AG20443 (cell line): ENCODE measurements at places on chromosomes 6 and 20.

- no peak for DNase-seq
Observed at GRCh38 chr6:49939993-49940498, 23.9 kb downstream of the DEFB114 start.

DNA sequence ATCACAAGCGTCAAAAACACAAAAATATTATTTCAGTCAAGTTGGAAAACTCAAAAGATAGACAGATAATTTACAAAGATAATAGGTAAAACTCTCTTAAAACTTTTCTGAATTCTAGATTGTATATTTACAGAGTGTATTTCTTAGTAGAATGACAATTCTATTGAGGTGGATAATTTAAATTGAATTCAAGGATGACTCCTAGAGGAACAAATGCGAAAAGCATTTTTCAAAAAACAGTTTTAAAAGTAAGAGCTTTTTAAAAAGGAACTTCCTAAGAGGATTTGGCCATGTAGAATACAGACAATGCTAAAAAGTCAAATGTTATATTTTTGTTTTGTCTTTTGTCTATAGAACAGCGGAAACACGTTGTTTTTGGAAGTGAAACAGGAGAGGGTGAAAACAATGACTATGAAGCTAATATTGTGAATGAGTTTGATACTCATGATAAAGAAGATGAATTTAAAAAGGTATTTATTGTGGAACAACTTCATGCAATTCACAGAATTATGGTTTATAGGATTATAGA lies 90.1 kb downstream of the DNAH8 start:
- no peak for DNase-seq

DNA sequence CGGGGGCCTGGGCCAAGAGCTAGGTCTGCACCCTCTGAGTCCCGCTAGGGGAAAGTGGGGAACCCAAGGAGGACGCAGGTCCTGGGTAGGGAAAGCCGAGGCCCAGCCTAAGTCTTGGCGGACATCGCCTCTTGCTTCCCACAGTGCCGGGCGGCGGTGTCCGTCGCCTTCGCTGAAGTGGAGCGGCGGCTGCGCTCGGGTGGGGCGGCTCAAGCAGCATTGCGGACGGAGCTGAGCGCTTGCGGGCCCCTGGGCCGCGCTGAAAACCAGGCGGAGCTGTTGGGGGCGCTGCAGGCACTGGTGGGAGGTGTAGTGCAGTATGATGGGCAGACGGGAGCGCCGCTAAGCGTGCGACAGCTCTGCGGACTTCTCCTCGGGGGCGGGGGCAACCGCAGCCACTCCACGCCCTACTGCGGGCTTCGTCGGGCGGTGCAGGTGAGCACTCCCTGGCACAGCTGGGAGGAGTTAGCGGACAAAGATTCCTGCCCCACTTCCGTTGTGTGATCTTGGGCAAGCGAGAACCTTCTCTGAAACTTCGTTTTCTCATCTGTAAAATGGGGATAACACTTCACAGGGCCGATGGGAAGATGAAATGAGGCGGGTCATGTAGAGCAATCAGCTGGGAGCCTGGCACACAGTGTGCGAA lies 4.2 kb downstream of the PRSS16 start:
- DNase-seq, result peak; percentile 72

GRCh38 chr6:158686311-158686710 lies 36.5 kb downstream of the SYTL3 start:
- no peak for DNase-seq

- DNase-seq, result no peak
Observed at GRCh38 chr6:116450769-116451740, 10.1 kb upstream of the CALHM6 start.

- DNase-seq, result peak; percentile 81
Observed at GRCh38 chr20:46117704-46118467, at the start of gene CD40. Gene CD40, plus strand, starts transcription at chr20:46118314. Its CDS starts 30 bp downstream, at chr20:46118344.

DNA sequence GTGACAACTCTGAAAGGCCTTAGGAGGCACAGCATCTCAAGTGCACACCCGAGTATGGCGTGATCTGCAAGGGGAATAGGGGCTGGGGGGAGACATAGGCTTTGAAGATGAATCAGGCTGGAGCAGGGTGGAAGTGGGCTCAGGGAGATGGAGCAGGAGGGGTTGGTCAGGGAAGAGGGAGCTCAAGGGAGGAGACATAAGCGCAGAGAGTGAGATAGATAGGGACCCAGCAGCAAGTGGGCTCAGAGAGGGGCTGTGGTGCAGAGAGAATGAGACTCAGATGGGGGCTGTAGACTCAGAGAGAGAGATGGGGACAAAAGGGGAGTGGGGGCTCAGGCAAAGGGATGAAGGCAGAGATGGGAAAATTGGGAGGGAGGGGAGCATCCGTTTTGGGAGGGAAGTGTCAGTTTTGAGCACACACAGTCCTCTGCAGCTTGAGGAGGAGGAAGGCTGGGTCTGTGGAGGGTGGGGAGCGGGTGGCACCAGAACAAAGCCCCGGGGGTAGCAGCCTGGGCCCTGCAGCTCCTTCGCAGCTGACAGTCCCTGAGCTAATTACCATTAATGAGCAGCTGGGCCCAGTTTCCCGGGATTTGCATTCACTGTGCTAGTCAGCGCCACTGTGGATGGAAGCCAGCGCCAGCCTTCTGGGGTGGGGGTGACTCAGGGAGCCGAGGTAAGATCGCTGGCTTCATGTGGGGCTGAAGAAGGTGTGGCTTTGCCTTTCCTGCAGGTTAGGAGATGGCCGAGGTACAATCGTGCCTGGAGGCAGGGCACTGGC lies 18.7 kb downstream of the SRXN1 start:
- no peak for DNase-seq

DNA sequence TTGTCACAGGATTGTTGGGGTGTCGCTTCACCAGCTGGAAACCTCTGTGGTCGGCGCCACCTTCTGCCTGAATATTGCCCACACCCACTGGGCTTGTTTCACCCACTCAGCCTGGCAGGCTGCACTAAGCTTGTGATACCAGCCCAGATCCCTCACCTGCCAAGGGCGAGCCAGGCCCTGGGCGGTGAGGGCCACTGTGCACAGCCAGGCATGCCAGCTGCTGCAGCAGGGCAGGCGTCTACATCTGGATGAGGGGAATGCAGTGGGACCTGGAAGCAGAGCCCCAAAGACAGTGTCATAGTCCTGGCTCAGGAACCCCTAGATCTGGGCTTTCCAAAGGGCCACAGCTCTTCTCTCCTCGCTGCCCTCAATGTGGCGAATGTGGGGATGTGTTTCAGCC lies 1307.5 kb downstream of the GRIK2 start:
- no peak for DNase-seq

DNA sequence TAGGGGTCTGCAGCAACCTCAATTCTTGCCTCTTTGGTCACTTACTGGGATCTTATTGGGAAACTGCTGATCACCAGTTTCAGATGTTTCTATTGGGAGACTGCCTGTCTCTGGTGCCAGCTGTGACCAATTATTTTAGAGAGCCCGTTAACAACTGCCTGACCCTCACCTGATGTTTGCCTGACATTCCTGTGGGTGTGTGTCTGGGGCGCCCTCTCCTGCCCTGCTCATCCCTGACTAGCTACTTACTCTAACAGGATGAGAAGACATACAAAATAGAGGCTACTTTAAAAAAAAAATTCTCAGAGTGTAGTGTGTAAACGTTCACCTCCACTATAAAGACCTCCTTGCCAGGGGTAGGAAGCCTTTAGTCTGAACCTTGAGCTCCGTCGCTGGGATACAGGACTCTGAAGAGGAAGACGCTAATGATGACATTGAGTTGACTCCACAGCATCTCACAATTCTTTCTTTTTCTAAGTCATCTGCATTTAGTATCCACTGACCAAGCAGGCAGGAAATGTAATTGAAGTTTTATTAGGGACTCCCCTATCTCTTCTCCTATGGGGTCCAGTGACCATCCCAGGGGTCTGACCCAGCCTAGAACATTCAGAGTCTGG lies 54.6 kb upstream of the DDR1 start:
- no peak for DNase-seq

DNA sequence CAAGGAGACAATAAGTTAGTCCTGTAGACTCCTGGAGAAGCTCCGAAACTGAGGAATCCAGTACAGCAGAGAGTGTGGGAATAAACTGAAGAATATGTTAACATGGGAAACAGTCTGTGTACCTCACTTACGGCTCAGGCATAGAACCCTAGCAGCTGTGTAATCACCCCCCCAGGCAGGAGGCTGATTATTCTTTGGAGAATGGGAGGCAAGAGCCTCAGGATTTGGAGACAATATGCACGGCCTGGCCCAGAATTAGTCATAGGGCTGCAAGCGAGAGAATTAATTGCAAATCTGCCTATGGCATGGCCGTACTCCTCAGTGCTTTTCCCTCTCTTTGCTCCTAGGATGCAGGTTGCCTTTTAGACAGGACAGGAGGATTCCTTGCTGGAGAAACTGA lies 27.5 kb upstream of the FYN start:
- DNase-seq, result no peak

DNA sequence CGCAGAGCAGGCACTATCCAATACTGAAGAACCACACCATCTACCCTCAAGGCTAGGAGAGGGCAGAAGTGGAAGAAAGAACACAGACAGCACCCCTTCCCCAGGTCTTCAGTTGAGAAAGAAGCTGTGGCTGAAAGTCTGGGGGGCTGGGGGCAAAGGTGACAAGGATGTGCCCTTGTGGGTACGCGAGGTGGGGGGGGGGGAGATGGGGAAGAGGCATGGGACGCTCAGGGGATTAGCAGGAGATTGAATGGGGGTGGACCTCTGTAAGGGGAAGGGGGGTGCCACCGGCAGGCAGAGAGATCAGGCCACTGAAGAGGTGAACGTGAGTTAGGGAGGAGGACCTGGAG lies 1.1 kb downstream of the B4GALT5 start:
- no peak for DNase-seq

GRCh38 chr20:13422637-13423036 lies 201.6 kb downstream of the ISM1 start:
- DNase-seq, result no peak
